Suprapubic skin (tissue), 4 donors: ENCODE measurements at places on chromosomes 2 and 18.
A peak's percentile ranks its signal among the peaks of the same experiment; 100 is the strongest.

- DNase-seq = no peak
Measured at GRCh38 chr18:50947899-50948298, 19.9 kb upstream of the ELAC1 start.

DNA sequence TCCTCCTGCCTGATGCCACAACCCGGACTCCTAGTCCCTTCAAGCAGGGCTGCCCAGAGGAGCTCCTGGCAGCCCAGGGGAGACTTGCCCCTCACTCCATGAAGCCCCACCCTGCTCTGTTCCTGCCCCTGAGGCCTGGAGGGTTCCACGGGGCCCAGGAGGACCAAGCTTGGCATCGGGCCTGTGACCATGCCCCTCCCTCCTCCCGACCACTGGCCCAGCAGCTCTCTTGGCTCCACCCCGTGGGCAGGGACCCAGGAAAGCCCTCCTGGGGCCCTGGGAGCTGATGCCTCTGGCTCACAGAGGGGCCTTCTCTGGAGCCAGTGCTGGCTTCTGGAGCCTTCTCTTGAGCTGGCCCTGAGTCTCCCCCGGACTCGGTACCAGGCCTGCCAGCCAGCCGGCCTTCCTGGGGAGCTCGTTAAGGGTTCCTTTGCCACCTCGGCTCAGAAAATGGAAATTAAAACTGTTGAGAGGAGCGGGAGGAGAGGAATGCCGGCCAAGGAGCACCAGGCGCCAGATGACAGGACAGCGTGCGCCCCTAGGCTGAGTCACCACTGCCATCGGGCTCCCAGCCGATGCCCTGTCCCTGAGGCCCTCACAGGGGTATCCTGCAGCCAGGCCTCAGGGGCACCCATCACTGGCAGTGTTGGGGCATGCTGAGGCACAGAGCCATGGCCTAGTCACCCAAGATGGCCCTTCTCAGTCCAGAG is 40.6 kb upstream of the SNED1 start:
- peak; percentile 61 for DNase-seq

GRCh38 chr2:11617984-11618707 is 51.8 kb downstream of the NTSR2 start:
- no peak for DNase-seq

GRCh38 chr2:5666798-5667197 is 25.4 kb upstream of the SOX11 start:
- DNase-seq = no peak

GRCh38 chr2:191319186-191319585 is 74.0 kb downstream of the MYO1B start:
- DNase-seq = no peak

DNA sequence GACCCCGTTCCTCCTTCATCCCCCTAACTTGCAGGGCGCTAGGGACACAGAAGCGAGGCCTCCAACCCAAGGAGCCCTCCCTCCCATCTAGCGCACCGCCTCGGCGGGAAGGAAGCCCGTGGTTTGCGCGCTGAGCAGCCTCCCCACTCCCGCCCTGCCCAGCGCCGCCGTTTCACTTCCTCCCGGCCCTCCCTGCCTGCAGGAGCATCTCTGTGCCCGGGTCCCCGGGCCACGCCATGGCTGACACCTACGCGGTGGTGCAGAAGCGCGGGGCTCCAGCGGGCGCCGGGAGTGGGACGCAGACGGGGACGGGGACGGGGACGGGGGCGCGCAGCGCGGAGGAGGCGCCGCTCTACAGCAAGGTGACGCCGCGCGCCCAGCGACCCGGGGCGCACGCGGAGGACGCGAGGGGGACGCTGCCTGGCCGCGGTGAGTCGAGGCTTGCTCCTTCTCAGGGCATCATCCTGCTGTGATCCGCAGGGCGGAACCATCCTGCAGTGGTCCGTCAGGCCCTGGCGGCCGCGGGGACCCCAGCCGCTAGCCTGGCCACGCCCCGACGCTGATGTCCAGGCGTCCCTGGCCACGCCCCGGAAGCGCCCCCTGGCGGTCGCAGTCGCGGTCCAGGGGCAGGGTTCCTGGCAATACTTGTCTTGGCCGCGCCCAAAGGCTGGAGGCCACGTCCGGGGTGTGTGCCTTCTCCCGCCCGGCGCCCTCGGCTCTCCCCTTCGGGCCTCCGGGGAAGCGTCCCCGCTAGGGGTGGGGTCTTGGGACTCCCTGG is 16.4 kb downstream of the PTPN18 start:
- peak; percentile 94 for DNase-seq
